ENCODE measurements at places on chromosomes 3 and 15. TPM values are rescaled to one million over a fixed set of nuclear protein-coding genes. Genes with fewer than 3 reads are reported as not detected.

DNA sequence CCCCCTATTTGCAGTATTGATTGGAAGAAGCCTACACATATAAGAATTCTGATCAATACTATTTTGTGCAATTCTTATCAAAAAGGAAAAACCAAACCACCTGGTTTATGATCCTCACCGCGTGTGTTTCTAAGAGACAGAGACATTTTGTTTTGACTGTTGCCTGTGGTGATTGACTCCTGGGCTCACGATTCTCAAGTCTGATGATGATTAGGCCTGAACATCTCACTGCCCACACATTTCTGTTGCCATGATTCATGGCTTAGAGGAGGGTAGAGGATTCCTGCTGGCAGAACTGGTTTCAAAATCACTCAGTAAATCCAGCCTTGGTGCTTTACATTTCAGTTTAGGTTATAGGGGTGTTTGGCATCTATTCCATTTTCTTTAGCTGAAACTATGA is 88.3 kb upstream of the UBE3A start:
- no peak for DNase-seq

- no peak for DNase-seq
These were observed at the start of gene PLCB2 for GRCh38 chr15:40307421-40308211. Gene PLCB2 (minus strand): TSS chr15:40307935. CDS start chr15:40307672, 263 bp downstream.

Gene ARPIN
- total RNA-seq, result 20.1 TPM

- DNase-seq, result no peak
These were observed 218.8 kb downstream of the TBL1XR1 start for GRCh38 chr3:176978441-176978840.
